ENCODE measurements at places on chromosomes 6 and 20.

DNA sequence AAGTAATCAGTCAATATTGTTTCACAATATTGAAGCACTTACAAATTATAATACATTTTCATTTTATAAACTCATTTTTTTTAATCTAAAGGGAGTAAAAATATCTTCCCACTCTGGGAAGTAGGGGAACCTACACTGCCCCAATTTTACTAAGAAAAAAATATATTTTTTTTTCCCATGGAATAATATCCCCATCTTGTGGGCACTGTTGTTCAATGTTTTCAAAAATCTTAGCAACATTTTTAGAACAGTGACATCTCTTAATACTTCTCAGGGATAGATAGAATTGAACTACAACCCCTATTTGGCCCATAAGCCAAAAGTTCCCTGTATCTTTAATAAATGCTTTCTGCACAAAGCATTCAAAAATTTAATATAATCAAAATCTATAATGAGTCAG lies 42.9 kb downstream of the ARHGAP18 start:
- H3K27ac ChIP-seq, result no peak overlapping the region
- no peaks in the 10 kb centered on the region for H3K27me3 ChIP-seq

DNA sequence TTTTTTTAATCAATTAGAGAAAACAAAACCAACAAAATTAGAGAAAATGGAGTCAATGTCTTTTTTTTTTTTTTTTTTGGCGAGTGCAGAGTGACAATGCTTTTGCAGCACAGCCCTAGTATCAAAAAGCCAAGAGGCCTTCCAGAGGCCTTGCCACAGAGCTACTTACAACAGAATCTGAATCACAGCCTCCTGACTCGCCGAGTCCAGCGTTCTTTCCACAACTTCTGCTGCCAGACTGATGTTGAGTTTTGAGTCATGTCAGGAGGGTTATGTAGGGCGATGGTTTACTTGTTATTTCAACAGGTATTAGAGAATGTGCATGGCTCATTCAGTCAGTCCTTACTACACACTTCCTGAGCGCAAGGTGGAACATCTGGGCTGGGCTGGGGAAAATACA lies 88.6 kb downstream of the FNDC1 start:
- no peak overlapping the region for H3K4me3 ChIP-seq
- peaks cover 11% of the 10 kb centered on the region for H3K27me3 ChIP-seq
- H3K36me3 ChIP-seq, result no peaks in the 10 kb centered on the region
- no peak for DNase-seq
- H3K27ac ChIP-seq, result no peak overlapping the region
- H3K4me1 ChIP-seq, result peaks cover 1% of the 10 kb centered on the region

DNA sequence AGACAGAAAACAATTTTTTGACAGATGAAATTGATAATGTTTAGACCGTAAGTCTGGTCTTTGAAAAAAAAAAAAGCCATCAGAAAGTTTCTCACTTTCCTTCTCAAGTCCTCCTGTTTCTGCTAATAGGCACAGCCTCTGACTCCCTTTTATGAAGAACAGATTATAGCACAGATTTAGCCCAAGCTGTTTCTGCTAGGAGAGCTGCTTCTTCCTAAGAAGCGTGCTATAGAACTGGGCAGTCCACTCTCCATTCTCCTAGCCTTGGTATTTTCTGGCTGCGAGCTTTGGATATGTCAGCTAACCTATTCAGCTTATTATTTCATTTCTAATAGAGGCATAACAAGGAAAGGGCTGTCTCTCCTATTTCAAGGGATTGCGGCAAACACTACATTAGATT lies 112.5 kb downstream of the SGK1 start:
- H3K4me3 ChIP-seq, result no peak overlapping the region
- no peak overlapping the region for H3K27ac ChIP-seq
- no peaks in the 10 kb centered on the region for H3K27me3 ChIP-seq
- no peaks in the 10 kb centered on the region for H3K4me1 ChIP-seq
- H3K36me3 ChIP-seq, result peaks cover 3% of the 10 kb centered on the region

DNA sequence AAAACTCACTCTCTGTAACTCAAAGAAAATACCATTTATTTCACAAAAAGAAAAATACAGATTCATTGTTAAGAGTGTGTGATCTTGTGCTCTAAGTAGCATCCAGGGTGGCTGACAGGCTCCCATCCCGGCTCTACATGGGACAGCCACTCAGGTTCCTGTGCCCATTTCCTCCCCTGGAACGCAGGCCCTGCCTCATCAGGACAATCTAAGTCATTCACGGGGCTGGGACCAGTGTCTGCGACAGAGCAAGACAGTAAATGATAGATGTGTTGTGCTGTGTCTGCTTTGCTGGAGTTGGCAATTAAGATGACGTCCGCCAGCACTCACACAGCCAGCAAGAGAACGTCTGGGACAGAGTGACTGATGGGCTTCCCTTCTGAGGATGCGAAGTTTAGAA lies 6.9 kb upstream of the FAM209A start:
- no peak overlapping the region for H3K4me3 ChIP-seq
- H3K27ac ChIP-seq, result no peak overlapping the region
- DNase-seq, result no peak
- H3K36me3 ChIP-seq, result peaks cover 59% of the 10 kb centered on the region
- H3K4me1 ChIP-seq, result no peaks in the 10 kb centered on the region
- no peaks in the 10 kb centered on the region for H3K27me3 ChIP-seq

DNA sequence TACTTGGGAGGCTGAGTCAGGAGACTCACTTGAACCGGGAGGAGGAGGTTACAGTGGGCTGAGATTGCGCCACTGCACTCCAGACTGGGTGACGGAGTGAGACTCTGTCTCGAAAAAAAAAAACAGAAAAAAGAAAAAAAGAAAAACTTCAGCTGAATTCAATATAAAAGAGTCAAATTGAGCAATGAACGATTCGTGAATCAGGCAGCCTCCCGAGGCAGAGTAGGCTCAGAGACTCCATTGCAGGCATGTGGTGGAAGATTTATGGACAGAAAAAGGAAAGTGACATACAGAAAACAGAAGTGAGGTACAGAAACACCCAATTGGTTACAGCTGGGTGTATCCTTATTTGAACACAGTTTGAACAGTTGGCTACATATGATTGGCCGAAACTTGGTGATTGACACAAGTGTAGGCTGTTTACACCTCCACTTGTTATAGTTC lies 56.3 kb downstream of the HLA-DPB1 start:
- DNase-seq, result no peak
- no peaks in the 10 kb centered on the region for H3K36me3 ChIP-seq
- no peak overlapping the region for H3K4me3 ChIP-seq

DNA sequence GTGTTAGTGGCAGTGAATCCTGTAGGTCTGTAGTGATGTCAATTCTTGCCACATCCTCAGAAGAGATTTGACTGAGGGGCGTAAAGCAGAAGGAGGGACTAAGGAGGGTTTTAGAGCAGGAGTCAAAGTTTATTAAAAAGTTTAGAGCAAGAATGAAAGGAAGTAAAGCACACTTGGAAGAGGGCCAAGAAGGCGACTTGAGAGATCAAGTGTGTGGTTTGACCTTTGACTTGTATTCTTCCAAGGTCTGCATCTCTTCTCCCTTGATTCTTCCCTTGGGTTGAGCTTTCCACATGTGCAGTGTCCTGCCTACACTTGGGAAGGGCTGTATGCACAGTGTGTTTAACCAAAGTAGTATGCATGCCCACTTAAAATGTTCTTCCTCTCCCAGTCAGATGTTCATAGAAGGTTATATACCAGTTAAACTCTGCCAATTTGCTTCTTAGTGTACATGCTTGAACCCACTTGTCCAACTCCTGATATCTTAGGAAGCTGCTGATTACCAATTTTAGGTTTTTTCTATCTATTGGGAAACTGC lies 627.6 kb downstream of the MMUT start:
- no peak overlapping the region for H3K27ac ChIP-seq
- H3K4me1 ChIP-seq, result no peaks in the 10 kb centered on the region
- DNase-seq, result no peak
- no peaks in the 10 kb centered on the region for H3K36me3 ChIP-seq

DNA sequence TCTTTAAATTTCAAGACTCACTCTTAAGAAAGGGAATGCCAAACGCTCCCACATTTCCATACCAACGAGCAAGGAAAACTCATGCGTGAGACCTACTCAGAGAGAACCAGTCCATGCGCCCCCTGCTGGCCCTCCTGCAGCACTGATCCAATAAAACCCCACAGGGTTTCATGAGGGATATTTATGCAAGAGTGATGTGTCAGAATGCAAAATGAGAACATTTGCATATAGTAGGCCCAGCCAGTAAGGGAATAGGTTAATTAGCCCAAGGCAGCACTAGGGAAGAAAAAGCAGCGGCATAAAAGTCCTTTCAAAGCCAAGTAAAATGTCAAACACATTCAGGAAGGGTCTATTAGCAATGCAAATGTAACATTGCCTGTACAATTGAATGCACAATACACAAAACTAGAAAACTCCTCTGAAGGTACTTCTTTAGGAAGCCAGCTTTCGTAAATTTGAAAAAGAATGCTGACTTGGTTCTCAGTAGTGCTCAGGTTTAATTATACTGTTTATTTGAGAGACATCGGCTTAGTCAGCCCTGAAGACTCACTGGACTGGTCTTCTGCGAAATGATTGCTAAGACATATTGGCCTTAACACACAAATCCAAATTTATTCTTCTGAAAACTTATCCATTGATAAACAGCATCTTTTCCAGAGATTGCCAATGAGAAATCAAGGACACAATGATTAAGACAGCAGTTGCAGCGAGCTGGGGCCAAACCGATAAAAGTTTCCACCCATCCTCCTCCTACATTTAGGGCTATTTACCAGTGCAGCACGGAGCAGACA lies 93.2 kb downstream of the GMPR start:
- no peaks in the 10 kb centered on the region for H3K27me3 ChIP-seq
- DNase-seq, result peak; percentile 76
- no peak overlapping the region for H3K4me3 ChIP-seq
- H3K4me1 ChIP-seq, result peaks cover 3% of the 10 kb centered on the region
- peaks cover 11% of the 10 kb centered on the region for H3K36me3 ChIP-seq

- H3K36me3 ChIP-seq, result no peaks in the 10 kb centered on the region
- H3K27me3 ChIP-seq, result peaks cover 17% of the 10 kb centered on the region
Measured at GRCh38 chr6:3211681-3212080, 15.8 kb downstream of the TUBB2B start.

All from activated CD8-positive, alpha-beta T cell treated with anti-CD3 and anti-CD28 coated beads for 36 hours (primary cell).